ENCODE measurements at places on chromosomes 7 and 10.
A peak's percentile ranks its signal among the peaks of the same experiment; 100 is the strongest.

- no peak for DNase-seq
Measured at GRCh38 chr10:73628405-73628804, 12.9 kb downstream of the MYOZ1 start.

DNA sequence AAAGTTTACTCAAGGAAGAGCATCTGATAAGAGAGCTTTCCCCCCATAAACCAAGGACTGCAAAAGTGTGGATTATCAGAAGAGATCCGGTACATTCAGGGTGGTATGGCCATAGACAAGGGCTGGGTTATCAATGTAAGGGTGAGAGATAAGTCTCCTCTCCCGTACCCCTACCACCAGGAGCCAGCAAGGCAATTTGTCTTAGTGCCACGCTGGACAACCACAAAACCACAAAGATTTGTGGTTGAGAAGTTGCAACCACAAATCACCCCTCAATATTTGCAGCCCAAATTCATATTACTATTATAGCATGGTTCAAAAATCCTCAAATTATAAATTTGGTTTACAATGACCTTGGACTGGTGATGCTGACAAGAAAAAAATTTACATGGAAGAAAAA is 2.3 kb upstream of the ZSCAN25 start:
- DNase-seq = no peak

GRCh38 chr10:63544418-63544817 is 23.2 kb downstream of the REEP3 start:
- no peak for DNase-seq

DNA sequence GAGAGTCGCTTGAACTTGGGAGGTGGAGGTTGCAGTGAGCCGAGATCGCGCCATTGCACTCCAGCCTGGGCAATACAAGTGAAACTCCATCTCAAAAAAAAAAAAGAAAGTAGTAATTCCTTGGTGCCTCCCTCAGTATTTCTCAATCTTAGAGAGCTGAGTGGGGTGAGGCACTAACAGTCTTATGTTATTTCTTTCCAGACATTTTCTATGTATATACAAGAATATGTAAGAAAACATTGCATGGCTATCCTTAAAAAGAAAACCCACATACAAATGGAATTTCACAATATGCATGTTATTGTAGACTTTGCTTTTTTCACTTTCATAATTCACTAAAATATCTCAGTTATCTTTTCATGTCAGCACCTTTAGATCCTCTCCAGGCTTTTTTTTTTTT is 13.6 kb upstream of the SLF2 start:
- no peak for DNase-seq

GRCh38 chr10:63455507-63455906 is 10.3 kb downstream of the JMJD1C start:
- DNase-seq = no peak

DNA sequence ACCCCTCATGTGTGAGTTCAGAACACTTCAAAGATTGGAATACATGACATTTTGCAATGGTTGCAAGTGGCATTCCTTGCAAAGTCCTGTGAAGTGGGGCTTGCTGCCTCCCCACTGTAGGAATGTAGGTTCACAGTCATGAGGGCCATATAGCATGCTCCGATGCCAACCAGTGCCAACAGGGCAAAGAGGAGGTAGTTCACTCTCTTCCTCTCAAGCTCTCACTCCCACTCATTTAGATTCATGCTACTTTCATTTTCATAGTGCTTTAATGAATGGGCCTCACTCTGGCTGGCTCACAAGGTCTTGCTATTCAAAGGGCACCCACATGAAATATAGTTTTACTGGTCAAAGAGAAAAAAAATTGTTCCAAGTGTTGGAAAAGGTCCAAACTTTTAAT is 169.9 kb upstream of the AOAH start:
- DNase-seq = no peak

- no peak for DNase-seq
Measured at GRCh38 chr7:112021379-112022044, 184.7 kb downstream of the DOCK4 start.

DNA sequence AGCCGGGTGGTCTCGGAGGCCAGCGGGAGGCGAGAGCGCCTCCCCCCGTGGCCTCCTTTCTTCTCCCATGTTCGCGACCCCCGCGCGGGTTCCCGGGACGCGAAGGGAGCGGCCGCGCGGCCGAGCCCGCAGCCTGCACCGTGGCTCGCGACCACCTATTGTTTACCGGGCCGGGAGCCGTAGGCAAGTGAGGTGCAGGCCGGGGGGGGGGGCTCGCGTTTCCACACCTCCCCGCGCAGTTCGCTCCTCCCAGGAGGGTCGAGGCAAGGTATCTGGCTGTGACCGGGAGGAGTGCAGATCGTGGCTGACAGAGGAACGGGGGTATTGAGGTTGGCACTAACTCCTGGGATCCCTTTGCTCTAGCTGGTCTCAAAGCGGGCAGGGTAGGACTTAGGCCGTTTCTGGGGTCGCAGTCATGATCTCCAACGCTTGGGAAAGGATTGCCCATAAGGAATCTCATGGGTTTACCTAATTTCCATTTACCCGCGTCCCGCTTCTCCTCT is 734 bp downstream of the PTPN12 start:
- DNase-seq = no peak

GRCh38 chr10:49625411-49625810 is 11.6 kb downstream of the CHAT start:
- DNase-seq = no peak

GRCh38 chr10:63120554-63120953 is 12.6 kb upstream of the NRBF2 start:
- peak; percentile 61 for DNase-seq

DNA sequence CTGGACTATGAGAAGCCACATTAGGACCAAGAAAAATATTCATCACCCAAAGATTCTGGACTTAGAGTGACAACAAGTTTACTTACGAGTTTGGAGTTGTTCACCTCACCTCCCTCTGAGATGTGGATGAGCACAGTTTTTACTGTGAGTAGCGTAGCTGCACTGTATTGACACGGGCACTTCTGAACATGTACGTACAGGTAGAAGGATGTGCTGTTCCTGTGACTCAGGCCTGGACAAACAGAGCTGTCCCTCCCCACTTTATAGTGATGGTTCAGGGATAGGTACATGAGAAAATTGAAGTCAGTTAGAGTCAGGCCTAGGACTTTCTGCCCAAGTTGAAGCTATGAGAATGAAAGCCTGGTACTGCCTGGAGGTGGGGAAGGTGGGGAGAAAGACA is 80.9 kb upstream of the DYNC1I1 start:
- DNase-seq = no peak

DNA sequence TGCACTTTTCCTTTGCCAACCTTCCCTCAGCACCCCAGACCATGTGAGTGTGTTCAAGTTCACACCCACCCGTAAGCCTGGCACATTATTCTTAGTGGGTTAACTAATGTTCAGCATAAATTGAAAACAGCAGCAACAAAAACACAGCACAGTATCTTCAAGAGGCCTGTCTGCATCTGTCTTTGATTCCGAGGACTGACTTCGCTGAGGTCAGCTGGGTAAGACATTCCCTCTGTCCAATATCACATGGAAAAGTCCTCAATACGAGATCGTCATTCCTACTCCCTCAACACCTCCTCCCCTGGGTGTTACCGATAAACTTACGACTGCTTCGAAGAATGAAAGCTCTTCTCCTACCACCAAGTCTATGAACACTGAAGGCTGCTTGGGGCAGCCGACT is 218.8 kb downstream of the SFMBT2 start:
- DNase-seq = no peak

DNA sequence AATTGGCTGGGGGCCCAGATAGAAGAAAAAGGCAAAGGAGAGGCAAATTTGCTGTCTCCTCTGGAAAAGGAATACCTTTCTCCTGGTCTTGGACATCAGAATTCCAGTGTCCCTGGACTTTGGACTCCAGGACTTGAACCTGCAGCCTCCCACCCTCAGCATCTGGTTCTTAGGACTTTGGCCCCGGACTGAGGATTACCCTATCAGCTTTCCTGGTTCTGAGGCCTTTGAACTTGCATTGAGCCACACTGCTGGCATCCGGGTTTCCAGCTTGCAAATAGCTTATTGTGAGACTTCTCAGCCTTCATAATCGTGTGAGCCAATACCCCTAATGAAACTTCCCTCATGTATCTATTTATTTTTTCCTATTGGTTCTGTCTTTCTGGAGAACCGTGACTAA is 68.3 kb downstream of the DNAH11 start:
- DNase-seq = no peak

DNA sequence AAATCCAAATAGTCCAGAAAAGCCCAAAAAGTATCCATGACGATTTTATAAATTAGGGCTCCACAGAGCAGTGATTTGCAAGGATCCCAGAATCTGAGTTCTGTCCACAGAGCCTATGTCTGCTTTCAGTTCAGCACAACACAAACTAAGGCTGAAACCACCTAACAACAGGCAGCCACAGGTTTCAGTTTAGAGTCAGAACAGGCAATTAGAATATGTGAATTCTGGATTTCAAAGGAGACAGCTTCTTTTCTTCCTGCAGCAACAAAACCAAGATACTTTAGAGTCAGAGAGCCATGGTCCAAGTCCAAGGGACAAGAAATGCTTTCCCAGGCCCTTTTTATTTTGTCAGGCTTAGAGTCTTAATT is 23.6 kb downstream of the IFIT3 start:
- no peak for DNase-seq

GRCh38 chr10:49270565-49270964 is 28.4 kb upstream of the C10orf71 start:
- DNase-seq = no peak

GRCh38 chr10:62978482-62978881 is 154.6 kb upstream of the NRBF2 start:
- DNase-seq = no peak

DNA sequence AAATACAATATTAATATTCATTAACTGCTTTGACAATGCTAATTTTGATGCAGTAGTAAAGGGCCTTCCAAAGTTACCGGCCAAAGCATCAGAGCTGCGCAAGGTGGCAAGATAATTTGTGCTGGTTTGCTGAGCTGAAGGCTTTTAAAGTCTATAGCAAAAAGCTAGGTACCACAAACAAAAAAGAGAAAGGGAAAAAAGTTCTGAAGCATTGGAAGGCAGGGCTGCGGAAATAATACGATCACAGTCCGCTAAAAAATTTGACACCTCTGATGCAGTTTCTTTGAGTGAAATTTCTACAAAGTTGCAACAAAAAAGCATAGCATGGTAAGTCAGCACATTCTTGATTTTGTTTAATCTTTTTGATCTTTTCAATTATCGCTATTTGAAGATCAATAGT is 175.6 kb downstream of the TCF7L2 start:
- no peak for DNase-seq

- no peak for DNase-seq
Measured at GRCh38 chr7:72042855-72043254, 369.3 kb downstream of the CALN1 start.

DNA sequence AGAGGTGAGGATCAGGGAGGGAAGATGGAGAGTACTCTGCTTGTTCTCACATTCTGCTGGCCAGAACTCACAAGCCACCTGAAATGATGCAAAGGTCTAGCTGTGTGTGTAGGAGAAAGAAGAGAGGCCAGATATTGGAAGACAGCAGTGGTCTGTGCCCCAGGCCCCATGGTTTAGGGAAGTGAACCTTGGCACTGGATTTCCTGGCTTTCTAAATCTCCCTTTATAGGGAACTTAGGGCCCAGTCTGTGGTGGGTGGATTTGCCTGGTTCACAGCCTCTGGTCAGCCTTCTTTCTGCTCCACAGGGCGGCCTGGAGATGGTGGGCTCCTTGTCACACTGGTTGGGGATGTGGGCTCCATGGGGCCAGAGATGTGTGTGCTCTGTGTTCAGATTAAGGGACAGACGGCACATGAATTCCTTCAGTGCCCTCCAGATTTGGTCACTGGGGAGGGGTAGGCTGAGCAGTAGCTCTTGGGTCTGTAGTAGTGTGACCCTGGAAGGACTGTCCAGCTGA is 9.5 kb upstream of the SH2D4B start:
- DNase-seq = no peak

- DNase-seq = no peak
Measured at GRCh38 chr10:95284807-95285206, 6.0 kb downstream of the PDLIM1 start.

DNA sequence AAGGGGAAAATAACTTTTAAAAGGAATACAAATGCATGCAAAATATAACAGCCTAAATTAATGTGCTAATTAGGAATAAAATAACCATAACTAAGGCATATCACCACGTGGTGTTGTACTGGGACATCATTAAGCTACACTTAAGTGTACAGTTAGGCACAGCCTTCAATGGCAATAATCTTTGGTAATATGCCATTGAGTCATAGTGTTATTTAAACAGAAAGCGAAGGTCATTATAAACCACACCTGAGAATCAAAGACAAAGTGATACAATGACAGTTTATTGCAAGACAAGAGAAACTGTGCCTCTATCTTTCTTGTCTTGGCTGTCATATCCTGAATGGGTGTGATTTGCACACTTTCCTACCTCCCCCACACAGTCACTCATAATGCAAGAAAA is 30.5 kb upstream of the AUTS2 start:
- DNase-seq = no peak

GRCh38 chr7:84841809-84842208 is 345.0 kb downstream of the SEMA3D start:
- DNase-seq = no peak

DNA sequence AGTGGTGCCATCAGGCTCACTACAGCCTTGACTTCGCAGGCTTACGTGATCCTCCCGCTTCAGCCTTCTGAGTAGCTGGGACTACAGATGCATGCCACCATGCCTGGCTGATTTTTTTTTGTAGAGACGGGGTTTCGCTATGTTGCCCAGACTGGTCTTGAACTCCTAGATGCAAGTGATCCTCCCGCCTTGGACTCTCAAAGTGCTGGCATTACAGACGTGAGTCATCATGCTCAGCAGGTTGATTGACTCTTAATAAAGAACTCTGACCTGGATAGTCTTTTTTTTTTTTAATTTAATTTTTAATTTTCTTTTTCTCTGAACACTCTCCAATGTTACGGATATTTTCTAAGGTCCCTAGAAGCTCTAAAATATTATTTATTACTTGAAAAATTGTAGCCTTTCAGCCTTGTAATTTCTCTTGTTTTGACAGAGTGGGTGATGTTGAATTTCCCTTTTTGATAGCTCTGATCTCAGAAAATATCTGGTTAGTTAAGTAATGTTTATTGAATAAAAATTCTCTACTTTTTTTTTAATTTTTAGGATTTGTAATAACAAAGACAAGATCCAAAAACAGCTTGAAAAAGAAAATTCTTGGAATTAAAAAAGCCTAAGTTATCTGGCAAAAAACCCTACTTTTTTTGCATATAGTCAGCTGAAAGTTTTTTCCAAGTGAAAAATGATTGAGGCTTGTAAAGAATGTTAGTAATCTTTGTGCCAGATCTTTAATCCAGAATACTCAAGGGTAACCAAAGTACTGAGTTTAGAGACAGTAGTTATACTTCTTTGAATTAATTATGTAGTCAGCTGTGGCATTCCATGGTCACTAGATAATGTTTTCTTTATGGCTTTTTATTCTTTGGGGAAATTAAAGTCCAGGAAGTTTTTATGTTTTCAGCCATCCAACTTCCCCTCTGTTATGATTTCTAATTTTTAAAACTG is 26.7 kb downstream of the TBC1D12 start:
- no peak for DNase-seq

DNA sequence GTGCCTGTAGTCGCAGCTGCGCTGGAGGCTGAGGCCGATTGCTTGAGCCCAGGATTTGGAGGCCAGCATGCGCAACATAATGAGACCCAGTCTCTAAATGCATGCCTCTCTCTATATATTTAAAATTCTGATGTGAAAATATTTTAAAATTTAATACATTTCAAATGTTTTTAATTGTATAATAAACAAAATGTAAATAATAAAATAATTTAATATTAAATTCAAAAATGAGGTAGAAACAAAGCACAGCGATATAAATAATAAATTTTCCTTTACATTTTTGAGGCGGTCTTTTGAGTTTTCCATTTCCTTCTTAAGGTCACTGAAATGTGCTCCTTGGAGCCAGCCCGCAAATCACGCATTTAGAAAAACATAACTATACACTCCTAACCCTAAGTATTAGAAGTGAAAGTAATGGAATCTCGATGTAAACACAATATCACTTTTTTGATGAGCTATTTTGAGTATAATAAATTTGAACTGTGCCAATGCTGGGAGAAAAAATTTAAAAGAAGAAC is 523 bp upstream of the CDK1 start:
- no peak for DNase-seq
